ENCODE measurements at places on chromosomes 3 and 15.

- DNase-seq = no peak
Observed at GRCh38 chr15:38930851-38931572, 366.4 kb upstream of the RASGRP1 start.

GRCh38 chr3:114122027-114122709 is 56.7 kb downstream of the DRD3 start:
- no peak for DNase-seq

DNA sequence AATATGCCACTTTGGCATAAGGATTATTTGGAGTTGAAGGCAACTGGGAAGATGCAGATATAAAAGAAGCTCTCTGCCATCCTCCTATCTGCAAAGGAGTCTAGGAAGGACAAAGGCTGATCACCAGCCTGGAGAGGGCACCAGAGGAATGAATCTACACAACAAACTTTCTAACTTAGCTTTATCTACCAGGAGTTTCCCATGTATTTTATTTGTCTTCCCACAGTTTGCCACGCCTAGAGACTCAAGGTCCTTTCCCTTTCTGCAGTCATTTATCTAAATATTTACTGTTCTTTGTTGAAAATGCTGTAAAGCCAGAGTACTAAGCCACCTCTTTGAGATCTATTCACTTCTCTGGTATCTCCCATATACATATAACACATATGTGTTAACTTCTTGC is 32.2 kb downstream of the GPR176 start:
- DNase-seq = peak; percentile 20

- no peak for DNase-seq
Observed at GRCh38 chr3:120137548-120137947, 43.3 kb upstream of the GSK3B start.

DNA sequence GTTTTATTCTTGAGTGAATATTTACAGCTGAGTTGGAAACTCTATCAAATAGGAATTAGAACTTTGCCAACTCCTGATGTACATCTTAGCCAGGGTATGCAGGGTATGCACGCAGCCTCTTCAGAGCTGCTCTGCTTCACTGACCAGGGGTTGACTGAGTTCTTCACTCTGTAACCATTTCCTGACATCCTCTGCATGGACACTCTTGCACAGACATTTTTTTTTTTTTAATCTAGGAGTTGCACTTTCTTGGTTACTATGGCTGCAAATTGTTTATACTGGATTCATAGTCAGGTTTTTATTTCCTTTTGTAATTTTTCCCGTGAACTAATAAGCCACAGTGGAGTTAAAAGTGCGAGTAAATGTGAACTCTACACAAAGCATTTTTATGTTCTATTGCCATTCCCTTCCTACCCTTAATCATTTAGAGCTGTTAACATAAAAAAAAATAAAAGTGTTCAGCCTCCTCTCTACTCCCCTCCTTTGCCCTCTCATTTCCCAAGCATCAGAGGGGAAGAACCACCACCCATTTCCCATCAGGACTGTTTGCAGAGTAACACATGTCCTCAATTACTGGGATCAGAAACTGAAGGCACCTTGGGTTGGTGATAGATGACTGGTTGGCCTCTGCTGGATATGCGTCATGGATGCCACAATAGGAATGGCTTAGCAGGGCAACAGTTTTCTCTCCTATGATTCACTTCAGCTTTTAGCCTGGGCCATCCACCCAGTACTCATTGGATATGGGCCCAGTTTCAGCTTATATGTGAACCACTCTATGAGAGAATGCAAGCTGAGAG is 54.0 kb downstream of the DUT start:
- peak; percentile 45 for DNase-seq

DNA sequence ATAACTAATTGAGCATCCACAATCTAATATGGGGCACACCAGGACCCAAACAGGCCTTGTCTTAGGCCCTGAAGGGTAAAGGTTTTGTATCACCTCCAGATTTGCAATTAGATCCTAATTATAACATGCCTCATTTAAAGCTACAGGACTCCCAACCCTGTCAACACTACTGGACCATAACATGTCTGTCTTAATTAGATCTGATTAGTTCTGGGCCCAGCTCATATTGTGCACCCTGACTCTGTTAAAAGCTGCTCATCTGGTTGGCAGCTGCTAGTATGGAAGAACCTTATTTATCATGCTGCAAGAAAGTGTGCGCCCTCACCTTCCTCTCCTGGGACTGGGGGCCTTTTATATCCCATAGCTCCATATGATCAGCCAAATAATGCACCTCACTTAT is 457.8 kb downstream of the ROBO1 start:
- DNase-seq = no peak

GRCh38 chr15:72233769-72234168 is 2.8 kb upstream of the PKM start:
- no peak for DNase-seq

DNA sequence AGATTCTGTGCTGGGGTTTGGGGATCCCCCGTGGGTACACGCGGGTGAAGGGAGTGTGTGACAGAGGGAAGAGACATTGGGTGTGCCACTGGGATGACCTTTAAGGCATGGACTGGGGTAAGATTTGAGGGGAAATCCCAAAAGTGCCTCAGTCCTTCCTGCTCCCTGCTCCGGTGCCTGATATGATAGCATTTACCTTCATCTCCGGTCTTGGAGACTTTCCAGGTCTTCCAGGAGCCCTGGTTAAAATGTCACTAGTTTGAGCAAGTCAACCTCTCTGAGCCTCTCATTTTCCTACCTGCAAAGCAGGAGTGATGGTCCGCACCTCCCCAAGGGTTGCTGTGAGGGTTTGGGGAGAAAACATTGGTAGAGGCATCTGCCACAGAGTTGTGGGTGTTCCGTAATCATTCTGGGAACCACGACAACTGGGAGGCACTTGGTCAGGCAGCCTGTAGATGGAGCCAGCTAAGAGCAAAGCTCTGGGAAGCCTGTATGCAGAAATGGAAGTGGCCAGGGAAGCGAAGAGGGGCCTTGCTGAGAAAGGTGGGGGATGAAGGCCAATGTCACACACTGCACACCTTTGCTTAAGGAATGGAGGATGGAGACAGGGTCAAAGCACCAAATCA is 33.9 kb upstream of the KIF23 start:
- DNase-seq = no peak

DNA sequence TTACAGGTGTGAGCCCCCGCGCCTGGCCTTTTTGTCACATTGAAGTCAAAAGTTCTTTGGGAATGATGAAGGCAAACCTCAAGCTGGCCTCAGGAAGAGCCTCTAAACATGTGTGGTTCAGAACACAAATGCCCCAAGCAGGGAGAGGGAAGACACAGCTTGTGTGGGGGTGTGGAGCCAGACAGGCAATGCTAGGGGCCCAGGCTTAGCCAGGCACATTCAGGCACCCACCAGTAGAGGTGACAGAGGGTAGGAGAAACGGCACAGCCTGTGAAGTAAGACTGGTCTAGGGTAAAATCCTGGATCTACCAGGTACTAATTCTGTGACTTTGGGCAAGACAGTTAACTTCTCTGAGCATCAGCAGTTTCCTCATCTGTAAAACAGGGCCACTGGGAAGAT is 3.5 kb downstream of the HDC start:
- DNase-seq = no peak

DNA sequence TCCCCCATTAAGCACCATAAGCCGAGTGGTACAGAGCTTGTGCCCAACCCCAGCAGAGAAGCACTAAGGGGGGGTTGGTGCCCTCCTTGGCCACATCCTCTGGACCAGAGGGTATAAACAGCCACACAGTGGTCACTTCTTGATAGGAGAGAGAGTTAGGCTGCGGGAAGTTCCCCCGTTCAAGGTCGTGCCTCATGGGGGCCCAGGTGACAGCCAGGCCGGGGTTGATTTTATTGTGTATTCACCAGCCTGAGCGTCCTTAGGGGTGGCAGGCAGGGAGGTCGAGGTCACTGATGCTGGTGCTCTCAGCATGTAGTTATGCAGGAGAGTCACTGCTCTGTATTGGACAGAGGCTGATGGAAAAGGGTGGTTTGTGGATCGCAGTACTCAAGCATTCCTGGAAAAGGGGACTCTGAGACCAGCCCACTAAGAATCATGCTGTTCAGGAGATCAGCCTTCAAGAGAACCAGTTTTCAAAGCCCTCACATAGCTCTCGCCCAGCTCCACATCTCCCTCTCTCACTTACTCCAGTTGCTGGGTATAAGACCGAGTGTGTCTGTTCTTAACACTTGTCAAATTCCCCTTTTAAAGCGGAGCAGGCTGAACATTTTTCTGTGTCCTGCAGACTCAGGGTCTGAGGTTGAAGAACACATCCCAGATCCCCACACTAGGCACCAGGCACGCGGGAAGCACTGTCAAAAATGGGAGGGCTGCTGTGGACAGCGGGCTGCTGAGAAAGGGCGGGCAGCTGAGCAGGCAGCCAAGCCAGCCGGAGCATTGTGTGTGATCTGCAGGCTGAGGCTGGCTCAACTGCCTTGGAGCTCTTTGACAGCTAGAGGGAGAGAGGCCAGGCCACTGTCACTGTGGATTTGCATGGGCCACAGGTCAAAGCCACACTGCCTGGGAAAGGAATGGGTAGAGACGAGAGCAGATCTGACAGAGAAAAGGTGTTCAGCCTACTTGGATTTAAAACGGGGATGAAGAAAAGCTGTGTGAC is 279.3 kb upstream of the LRRFIP2 start:
- no peak for DNase-seq

GRCh38 chr3:45599424-45599886 is 4.9 kb downstream of the LIMD1 start:
- DNase-seq = no peak

GRCh38 chr15:20340931-20341661 is 200.5 kb downstream of the GOLGA6L6 start:
- DNase-seq = no peak

DNA sequence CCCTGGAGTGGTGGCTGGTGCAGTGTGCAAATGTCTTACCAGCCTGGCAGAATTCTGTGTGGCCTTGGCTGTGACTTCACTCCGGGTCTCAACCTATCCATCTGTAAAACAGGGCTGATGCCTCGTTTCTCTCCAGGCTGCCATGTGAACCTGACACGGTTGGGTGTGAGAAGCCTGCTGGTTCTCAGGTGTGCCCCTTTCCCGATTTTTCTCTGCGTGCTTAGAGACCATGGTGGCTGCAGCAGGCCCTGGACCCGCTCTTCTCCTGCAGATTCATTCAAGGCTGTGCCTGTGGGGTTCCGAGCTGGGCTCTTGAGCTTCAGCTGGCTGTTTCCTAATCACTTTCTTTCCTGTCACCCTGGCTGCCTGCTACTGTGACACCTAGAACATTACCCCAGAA is 38.9 kb downstream of the EEFSEC start:
- no peak for DNase-seq

- DNase-seq = no peak
Observed at GRCh38 chr3:28940530-28940929, 340.3 kb upstream of the RBMS3 start.
